Right ventricle myocardium inferior (tissue), 1 donor: ENCODE measurements at places on chromosomes 3 and 15.

DNA sequence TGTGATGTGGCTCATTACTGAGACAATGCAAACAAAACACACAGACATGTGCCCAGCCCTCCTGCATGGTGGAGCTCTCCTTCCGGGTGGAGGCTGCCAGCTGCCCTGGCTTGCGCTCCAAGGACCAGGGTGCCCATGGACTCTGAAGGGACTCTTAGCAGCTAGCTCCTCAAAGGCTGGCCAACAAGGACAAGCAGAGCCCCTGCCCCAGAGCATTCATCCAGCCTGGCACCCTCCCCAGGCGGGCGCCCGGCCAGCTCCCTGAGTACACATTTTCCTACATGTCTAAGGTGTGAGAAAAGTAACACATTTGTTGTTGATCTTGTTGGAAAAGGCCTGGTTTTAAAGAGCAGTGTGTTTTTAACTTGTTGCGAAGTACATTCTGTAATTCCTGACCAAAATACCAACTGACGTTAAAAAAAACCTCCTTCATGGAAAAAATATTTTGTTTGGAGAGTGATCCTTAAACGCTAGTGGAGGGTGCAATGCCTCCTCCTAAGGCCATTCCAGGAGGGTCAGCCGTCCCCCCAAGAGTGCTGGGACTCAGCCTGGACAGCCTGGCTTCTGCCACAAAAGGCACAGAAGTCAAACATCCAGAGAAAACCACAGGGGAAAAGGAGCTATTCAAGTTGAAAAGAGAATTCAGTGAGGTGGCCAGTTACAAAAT lies 86.9 kb downstream of the KLF15 start:
- DNase-seq: peak; percentile 84

DNA sequence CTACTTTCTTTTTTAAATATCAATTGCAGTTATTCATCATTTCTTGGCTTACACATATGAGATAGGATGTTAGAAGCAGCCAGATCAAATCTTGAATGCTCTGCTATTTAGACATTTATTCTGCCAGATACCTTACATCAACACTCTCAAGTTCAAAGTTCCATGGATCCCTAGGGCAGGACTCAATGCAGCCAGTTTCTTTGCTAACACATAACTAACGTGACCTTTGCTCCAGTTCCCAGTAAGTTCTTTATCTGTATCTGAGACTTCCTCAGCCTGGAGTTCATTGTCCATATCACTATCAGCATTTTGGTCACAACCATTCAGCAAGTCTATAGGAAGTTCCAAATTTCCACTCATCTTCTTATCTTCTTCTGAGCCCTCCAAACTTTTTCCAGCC lies 939.9 kb downstream of the VGLL3 start:
- no peak for DNase-seq

GRCh38 chr3:89740080-89740880 lies 632.9 kb downstream of the EPHA3 start:
- DNase-seq: no peak

- DNase-seq: no peak
Observed at GRCh38 chr15:39851500-39852092, 68.5 kb downstream of the GPR176 start.

DNA sequence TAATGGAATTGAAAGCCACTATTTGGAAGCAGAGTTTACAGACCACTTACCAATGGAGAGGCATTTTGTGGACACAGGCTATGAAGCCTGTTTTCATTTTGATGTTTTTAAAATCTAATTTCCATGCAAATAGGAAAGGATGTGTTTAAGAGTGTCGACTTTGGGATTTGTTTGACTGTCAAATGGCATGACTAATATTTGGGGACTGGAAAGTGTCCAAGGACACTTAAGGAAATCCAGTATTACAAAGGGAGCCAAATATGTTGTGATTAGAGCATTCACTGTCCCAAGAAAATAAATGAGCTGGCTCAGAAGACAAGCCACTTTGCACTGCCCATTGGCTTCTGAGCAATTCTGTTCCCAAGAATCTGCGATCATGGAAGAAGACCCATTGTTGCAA lies 34.0 kb upstream of the SLC6A11 start:
- no peak for DNase-seq
